ENCODE measurements at places on chromosomes 11 and 22. TPM values are rescaled to one million over a fixed set of nuclear protein-coding genes. Genes with fewer than 3 reads are reported as not detected.
A peak's percentile ranks its signal among the peaks of the same experiment; 100 is the strongest.

- peak; percentile 26 for DNase-seq
These were observed 177.6 kb downstream of the IGLL1 start for GRCh38 chr22:23402275-23403151.

- no peak for DNase-seq
These were observed 288.5 kb downstream of the OPCML start for GRCh38 chr11:133243832-133244231.

GRCh38 chr11:48109046-48109666 is 107.5 kb upstream of the OR4B1 start:
- DNase-seq: no peak

DNA sequence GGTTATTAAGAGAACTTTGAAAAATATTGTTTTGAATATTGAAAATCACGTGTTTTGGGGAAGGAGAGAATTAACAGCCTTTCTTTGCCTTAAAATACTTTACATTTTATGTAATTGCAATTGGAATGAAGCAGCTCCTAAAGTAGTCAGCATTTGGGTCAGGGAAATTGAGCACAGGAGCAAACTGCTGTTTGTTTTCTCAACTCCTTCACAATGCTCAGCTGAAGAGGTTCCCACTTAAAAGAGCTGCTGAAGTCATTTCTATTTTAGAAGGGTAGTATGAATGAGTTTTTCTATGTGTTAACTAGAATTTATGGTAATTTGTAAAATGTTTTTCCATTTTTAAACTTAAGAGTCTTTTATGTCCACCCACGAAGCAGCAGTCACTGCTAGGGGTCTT is 8.1 kb upstream of the UCP2 start:
- no peak for DNase-seq

GRCh38 chr11:19252394-19253152 is 11.8 kb upstream of the E2F8 start:
- no peak for DNase-seq

GRCh38 chr11:120061036-120061760 is 76.7 kb downstream of the TRIM29 start:
- DNase-seq: no peak

DNA sequence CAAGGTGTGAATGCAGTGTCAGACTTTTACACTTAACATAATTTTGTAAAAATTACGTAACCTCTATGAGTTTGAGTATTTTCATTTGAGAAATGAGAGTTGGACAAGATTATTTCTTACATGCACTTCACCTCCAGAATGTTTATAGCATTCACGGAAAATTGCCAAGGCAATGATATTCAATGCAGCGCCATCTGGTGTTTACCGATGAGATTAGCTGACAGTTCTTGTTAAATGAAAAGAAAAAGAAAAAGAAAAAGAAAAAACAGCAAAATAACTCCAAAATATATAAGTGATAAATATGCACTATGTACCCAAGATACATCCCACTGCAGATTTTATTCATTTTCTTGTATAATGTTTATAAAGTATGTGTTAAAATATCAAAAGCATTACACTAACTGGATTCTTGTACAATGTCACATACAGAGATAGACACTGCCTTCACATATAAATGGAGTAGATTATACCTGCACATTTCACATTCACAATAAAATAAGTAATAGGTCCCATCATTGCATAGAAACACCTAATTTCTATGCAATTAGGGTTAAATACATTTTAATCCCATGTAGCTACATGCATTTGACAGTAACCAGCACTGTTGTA is 976.3 kb upstream of the FAT3 start:
- no peak for DNase-seq

DNA sequence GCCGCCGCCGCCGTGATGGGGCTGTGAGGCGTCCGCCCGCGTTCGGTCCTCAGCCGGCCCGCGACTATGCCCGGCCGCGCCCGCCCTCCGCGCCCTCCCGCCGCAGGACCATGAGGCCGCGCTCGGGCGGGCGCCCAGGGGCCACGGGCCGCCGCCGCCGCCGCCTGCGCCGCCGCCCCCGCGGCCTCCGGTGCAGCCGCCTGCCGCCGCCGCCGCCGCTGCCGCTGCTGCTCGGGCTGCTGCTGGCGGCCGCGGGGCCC is 215 bp downstream of the ZNRF3 start:
- no peak for DNase-seq

- DNase-seq: peak; percentile 25
These were observed 133.5 kb downstream of the CD44 start for GRCh38 chr11:35272391-35272902.

DNA sequence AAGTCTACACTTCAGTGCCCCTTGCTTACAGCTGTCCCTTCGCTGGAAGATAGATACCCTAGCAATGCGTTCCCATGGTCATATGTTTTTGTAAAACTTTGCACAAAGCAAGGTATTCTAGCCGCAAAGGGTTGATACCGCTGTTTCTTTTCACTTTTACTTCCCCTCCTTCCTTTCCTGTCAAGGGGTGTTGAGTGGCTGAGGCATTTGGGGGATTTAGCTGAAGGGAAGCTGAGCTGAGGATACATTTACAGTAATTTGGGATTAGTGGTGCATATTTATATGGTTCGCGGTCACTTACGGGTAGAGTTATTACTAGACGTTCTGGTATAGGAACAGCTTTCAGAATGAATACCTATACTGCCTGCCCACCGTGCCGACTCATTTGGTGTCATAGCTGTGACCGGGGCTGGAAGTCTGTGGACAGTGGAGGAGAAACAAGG is 86.9 kb upstream of the WNT11 start:
- DNase-seq: no peak

GRCh38 chr11:74746868-74747267 is 1.8 kb upstream of the RNF169 start:
- DNase-seq: no peak

GRCh38 chr11:134911514-134912180 is 499.6 kb upstream of the B3GAT1 start:
- no peak for DNase-seq

DNA sequence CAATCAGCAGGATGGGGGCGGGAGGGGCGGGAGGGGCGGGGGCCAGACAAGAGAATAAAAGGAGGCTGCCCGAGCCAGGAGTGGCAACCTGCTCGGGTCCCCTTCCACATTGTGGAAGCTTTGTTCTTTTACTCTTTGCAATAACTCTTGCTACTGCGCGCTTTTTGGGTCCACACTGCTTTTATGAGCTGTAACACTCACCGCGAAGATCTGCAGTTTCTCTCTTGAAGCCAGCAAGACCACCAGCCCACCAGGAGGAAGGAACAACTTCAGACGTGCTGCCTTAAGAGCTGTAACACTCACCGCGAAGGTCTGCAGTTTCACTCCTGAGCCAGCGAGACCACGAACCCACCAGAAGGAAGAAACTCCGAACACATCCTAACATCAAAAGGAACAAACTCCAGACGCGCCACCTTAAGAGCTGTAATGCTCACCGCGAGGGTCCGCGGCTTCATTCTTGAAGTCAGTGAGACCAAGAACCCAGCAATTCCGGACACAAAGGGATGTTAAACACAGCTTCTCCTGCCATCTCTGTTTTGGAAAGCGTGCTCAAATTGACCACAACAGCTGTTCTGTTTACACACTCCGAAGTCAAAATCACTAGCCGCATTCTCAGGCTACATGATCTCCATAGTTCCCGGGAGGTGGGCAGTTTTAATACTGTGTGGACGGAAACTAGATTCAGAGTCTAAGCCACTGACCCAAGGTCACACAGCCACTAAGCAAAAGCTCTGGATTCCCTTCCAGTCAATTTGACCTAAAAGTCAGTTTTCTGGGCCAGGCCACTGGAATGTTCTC is 11.9 kb downstream of the PLAAT2 start:
- peak; percentile 72 for DNase-seq

DNA sequence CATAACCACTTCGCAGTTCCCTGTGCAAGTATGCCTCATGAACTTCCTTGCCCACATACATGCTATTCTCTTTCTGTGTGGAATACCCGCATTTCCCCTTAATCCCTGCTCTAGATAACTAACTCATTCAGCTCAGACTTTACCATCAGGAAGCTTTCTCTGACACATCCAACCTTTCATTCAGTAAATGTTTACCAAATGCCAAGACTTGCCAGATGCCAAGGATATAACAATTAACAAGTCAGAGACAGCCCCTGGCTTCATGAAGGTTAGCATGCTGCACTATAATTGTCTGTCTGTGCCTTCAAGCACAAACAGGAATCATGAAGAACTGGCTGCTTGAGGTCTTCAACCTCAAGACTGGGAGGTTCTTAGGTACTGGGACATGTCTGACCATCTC is 71.2 kb upstream of the GDPD4 start:
- DNase-seq: no peak

DNA sequence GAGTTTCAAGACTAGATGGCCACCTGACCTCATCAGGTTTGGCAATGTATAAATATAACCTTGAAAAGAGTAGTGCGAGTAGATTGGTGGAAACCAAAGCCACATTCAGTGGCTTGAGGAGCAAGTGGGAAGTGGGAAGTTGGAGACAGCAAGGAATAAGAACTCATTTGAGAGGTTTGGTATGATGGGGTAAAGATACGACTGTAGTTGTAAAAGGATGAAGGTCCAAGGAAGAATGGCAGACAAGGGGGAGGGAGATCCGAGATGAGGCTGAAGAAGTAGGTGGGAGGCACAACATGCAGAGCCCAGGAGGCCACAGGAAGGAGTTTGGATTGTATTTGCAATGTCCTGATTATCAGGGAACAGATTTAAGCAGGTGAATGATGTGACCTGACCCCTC is 20.8 kb downstream of the RASSF10 start:
- no peak for DNase-seq

DNA sequence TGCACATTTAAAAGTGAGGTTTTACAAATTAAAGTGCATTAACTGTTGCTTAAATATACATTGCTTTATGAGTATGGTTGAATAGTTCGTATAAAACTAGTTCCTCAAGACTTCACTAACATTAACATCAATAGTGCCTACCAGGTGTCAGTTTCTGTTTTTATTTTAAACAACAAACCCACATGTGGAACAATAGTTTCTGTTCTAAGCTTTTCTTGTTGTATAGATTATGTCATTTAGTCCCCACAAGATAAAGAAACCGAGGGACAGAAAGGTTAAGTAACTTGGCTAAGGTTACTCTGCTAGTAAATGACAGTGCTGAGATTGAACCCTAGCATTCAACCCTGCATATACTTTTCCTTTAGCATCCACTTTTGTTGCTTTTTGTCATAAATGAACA is 41.4 kb upstream of the ST14 start:
- DNase-seq: no peak

DNA sequence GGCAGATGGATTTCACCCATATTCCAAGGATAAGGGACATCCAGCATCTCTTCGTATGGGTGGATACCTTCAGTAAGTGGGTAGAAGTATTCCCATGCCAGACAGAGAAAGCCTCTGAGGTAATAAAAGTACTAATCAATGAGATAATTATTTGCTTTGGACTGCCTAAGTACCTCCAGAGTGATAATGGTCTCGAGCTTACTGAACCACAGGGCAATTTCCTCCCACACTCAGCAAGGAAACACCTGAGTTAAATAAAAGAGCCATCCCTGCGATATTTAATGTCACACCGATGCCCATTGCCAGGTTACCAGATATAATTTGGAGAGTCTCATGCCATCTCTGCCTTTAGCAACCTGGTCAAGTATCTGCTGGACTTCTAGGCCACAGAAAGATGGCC is 70.6 kb upstream of the MPEG1 start:
- DNase-seq: no peak

DNA sequence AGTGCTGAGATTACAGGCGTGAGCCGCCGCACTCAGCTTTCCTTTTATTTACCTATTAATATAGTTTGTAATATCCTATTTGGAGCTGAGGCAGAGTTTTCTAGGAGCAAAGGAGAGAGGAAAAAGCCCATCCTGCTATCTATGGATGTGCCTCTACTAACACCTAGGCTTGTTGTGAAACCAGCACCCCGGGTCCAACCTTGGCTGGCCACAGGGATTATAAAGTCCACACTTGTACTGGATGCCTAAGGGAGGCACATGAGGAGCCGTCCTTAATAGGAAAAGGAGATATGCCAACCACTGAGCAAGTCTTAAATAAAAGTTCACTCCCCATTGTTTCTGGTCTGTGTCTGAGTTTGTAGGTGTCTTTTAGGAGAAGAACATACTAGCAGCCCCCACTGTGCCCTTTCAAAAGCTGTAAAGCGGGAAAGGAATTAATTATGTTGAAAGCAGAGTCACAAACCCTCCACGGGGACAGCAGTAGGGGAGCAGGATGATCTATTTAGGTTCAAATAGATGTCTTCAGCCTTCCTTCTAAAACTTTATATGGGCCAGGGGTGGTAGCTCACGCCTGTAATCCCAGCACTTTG is 29.3 kb downstream of the RRP7A start:
- no peak for DNase-seq

DNA sequence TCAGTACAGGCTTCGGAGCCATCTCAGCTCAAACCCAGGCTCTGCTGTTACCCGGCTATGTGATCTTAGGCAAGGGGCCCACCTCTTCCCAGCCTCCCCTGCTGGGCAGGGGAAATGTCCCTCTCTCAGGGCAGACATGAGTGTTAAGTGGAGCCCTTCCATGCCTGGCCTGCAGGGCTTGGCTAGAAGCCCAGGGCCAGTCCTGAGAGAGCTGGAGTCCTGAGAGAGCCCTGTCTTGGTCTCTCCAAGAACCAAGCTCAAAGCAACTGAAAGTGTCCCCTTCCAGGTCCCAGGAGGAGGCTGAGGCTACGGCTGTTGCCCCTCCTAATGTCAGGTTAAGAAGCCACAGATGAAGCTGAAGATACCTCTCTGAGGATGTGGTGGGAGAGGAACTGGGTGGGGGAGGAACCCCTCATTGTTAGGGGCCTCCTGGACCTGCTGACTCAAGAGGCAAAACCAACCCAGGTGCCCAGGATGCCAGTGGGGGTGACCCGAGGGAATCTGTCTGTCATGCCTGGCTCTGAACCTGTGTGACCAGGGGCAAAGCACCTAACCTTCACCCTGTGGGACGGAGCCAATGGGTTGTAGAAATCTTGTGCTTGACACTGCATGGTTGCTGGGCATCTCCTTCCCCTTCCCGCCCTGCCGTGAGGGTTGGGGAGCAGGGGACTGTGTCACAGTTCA is 4.2 kb downstream of the ZP1 start:
- DNase-seq: peak; percentile 18

The TOMT gene
- total RNA-seq: not detected

The NAALADL1 gene
- 6.1 TPM for total RNA-seq

The AIFM3 gene
- total RNA-seq: not detected

The ASPHD2 gene
- 1.00 TPM for total RNA-seq

The ZP1 gene
- not detected for total RNA-seq

The GAB2 gene
- 9.0 TPM for total RNA-seq

The CHRM1 gene
- not detected for total RNA-seq

Measured in CD8-positive, alpha-beta T cell (primary cell).